ENCODE measurements at places on chromosomes 6 and 20. TPM values are rescaled to one million over a fixed set of nuclear protein-coding genes. Genes with fewer than 3 reads are reported as not detected.

DNA sequence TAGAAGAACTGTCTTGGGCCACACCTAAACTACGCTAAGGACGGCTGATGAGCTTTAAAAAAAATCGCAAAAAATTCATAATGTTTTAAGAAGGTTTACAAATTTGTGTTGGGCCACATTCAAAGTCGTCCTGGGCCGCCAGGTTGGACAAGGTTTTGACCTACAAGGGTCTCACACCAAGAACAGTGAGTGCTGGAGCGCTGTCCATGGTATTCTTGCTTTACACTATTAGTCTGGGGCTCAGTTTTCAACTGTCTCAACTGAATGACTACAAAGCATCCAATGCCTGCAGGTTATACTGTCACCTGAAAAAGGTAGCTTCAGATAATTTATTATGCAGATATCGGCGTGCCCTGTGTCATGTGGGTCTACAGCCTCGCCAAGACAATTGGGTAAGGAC is 3.7 kb upstream of the FAXC start:
- no peak for DNase-seq

DNA sequence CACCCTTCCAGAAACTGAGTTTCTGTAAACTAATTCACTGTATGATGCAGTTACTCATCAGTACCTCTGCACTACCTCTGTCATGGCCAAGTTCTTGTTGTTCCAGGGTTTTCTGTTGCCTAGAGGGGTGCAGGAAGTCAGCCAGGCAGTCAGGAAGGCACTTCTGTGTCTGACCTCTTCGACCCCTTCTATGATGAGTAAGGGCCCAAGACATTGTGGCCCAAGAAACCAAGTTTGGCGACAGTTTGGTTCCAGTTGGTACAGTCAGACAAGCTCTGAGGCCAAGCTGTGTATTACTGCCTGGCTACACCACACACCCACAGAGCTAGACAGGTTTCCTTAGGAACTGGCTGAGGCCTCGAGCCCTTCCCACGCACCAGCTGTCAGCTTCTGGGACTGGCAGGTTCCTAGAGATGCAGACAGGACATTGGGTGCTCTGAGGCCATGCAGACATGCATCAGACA is 41.2 kb downstream of the TRAF3IP2 start:
- peak; percentile 51 for DNase-seq

- DNase-seq = peak; percentile 2
These were observed 545 bp downstream of the FNDC1 start for GRCh38 chr6:159169557-159170332.

- peak; percentile 28 for DNase-seq
These were observed 137.5 kb downstream of the GMPR start for GRCh38 chr6:16375843-16376242.

DNA sequence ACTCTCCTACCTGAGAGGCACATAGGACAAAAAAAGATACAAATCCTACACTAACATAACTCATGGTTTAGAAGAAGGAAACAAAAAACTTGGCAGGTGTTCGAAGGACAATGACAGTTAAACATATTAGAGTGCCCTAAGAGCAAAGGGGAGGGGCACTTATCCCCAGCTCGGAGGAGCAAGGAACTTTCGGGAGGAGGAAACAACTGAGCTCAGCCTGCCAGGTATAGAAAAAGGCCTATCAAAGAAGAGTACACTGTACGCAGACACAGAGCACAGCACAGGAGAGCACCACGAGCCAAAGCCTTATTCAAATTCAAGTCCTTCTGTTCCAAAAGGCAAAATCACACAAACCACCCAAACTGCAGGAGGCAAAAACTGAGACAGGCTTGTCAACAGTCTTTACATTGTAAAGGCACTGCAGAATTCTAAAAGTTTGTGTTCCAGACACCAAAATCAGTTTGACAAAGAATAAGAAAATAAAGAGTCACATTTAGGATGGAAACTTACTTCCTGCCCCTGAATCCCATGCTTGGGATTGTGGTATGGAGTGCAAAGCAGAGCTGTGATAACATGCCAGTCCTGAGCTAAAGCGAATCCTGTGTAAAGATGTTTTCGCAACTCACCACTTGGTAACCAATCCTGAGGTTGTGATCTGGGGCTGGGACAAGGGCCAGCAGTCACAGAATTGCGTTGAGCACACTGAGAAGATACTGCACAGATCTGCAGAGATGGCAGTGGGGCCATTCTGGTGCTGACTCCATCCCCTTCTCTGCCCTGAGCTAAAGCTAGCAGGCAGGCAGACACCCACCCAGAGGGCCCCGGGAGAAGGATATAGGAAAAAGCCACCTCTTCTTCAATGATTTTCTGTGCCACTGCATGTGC is 108.6 kb downstream of the CHD6 start:
- DNase-seq = no peak

- DNase-seq = no peak
These were observed 380.9 kb downstream of the GJA1 start for GRCh38 chr6:121816361-121816760.

- DNase-seq = no peak
These were observed 7.8 kb downstream of the DUSP15 start for GRCh38 chr20:31862506-31862905.

- no peak for DNase-seq
These were observed 11.4 kb upstream of the LOC128125822 start for GRCh38 chr6:63560801-63561287.

DNA sequence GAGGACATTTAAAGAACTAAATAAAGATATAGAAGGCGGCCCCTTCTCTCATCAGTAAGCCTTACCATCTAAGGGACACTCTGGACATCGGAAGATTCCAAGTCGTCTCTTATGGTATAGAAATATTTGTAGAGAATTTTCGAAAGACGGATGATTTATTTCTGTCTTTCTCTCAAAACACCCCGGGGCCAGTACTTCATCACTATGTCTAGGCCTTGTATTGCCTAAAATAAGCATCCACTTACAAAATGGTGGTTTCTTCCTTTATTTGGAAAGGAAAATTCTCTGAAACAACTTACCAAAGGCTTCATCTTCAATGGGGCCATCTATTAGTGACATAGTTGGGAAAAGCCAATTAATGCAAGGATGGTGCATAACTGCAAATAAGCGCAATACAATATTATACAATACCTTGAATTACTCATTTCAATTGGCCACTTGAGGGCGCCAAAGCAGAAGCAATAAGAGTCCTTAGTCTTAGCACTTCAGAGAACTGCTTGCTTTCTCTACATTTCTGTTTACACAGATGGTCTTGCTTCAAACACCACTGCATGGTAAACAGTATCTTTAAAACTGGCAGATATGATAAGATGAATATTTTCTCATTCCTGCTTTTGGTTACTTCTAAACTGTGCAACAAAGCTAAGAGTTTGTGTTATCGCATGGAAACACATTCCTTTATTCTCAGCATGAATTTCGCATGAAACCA is 113.2 kb downstream of the VIP start:
- DNase-seq = peak; percentile 78

- peak; percentile 54 for DNase-seq
These were observed 206.0 kb downstream of the CDC5L start for GRCh38 chr6:44593539-44593944.

GRCh38 chr6:76702187-76702586 is 629.7 kb upstream of the IMPG1 start:
- DNase-seq = no peak

DNA sequence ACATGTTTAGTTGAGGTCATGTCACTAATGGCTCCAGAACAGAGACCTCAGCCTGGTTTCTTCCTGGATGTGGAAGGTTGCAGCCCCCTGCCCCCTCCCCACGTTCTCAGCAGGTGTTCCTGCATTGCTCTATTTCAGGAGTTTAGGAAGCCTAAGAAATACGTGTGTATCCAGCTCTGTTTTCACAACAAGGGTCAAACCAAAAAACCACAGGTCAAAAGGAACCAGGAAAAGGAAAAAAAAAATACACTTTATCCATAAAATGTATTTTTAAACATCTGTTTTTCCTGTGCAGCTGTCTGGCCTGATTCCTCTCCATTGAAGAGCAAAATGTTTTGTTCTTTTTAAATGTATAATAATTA is 107.9 kb upstream of the PLEKHG1 start:
- DNase-seq = no peak

GRCh38 chr6:106442395-106442794 is 81.9 kb downstream of the CRYBG1 start:
- no peak for DNase-seq

DNA sequence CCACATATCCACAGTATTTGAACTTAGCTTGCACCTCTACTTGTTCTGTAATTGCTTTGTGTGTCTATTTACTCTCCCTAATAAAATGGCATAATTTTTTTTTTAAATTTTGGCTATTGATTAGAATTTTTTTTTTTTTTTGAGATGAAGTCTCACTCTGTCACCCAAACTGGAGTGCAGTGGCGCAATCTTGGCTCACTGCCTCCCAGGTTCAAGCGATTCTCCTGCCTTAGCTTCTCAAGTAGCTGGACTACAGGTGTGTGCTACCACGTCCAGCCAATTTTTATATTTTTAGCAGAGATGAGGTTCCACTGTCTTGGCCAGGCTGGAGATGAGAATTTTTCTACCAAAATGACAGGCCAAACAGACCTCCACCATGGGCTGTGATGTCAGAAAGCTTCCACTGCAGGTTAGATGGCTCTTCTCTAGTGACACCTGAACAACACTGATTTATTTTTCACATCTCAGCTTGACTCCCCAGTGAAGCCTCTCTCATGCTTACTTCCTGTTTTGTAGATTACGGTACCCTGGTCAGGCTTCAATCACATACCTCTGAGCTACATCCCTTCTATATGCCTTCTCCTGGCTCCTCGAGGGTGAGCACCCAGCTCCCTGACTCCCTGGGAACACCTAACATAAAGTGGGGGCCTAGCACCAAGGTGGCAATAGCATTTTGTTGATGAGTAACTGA is 112.8 kb downstream of the ARHGAP18 start:
- DNase-seq = no peak

- DNase-seq = no peak
These were observed 36.4 kb downstream of the HDGFL1 start for GRCh38 chr6:22605736-22606135.

DNA sequence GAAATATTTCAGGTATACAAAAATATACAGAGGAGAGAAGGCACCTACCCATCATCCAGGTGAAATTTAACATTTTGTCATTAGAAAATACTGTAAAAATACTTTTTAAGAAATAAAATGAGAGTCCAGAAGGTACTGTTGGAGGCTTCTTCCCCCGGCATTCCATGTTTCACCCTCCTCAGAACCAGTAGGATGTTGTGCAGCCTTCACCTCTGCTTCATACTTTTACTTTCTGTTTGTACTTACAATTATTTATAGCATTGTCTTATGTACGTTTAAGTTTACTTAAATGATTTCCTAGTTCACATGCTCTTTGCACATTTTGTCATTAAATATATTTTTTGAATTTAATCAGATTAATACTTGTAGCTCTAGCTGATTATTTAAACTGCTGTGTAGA is 30.9 kb downstream of the TMEM200A start:
- DNase-seq = no peak

DNA sequence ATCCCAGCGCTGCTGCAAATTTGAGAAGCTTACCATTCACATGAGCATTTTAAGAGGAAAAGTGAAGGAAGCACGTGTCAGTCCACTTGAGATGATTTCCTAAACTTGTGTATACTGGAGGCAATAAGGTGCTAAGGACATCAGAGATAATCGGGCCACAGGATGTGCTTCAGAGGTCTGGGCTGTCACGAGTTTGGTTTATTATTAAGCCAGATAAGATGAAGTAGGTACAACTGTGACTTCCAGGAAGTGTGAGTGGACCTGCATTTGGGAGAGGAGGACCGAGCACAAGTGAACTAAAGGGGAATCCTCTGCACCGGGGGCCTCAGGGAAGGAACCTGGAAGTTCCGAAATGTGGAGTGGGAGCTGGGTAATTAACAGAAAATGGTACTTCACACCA is 1.4 kb downstream of the SAMD5 start:
- DNase-seq = peak; percentile 20

- DNase-seq = peak; percentile 40
These were observed 2.7 kb downstream of the BMP2 start for GRCh38 chr20:6769903-6770785.

DNA sequence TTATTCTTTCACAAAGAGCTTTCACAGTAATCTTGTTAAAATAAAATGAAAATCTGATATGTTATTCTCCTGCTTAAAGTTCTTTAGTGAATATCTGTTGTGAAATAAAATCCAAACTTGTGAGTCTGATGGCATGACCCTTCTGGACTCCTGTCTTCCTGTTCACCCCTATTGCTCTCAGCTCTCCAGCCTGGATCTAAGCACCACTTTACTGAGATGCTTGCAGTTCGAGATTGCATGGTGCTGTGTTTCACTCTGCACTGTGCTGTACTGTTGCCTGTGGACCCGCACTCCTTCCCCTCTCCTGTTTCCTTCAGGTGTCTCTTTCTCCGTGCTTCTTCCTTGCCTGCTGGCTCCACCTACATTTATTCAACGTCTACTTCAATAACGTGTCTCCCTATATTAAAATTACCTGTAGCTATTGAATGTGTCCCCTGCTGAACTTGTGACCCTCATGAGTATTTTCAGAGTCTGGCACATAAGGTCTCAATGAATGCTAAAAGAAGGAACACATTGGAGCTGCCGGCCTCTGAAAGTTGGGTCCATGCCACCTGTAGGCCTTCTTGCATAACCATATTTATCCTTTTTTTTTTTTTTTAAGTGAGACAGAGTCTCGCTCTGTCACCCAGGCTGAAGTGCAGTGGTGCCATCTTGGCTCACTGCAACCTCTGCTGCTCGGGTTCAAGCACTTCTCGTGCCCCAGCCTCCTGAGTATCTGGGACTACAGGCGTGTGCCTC is 100.1 kb downstream of the ARID1B start:
- no peak for DNase-seq

DNA sequence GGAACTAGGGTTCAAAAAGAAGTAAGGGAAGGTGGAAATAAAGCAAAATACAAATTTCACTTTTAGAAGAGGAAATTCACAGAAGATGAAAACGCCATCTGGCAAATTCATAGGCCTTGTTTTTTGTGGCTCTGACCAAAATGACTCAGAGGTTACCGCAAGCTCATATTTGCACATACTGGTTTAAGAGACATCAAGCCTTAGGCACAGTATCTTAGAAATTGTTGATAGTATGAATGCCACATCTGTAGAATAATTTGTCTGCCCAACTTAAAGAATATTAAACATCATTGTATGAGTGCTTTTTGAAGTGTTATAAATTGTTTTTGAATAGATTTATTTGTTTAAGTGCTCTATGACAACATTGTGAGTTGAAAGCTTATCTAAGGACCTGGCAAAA is 10.6 kb downstream of the TAAR1 start:
- DNase-seq = peak; percentile 27

- peak; percentile 53 for DNase-seq
These were observed 712 bp downstream of the RXRB start for GRCh38 chr6:33199687-33200218.

GRIK2 gene
- not detected for polyA plus RNA-seq

SLC44A4 gene
- polyA plus RNA-seq = 1.1 TPM

PRPH2 gene
- polyA plus RNA-seq = 0.32 TPM

KIAA1586 gene
- 1.7 TPM for polyA plus RNA-seq

C20orf141 gene
- not detected for polyA plus RNA-seq

TINAG gene
- polyA plus RNA-seq = not detected

EPB41L1 gene
- polyA plus RNA-seq = 18.9 TPM

ARMC2 gene
- 1.7 TPM for polyA plus RNA-seq

STX11 gene
- polyA plus RNA-seq = 8.9 TPM

OTOR gene
- polyA plus RNA-seq = not detected

FOXS1 gene
- 0.81 TPM for polyA plus RNA-seq

UNC5CL gene
- 0.11 TPM for polyA plus RNA-seq

NKX2-2 gene
- polyA plus RNA-seq = not detected

CST7 gene
- not detected for polyA plus RNA-seq

SIRPG gene
- not detected for polyA plus RNA-seq

All from endothelial cell of umbilical vein (primary cell).